ENCODE measurements at places on chromosomes 12 and 14. TPM values are rescaled to one million over a fixed set of nuclear protein-coding genes. Genes with fewer than 3 reads are reported as not detected.

The IFNG gene
- total RNA-seq: not detected

The RASAL1 gene
- not detected for total RNA-seq

The PLCZ1 gene
- total RNA-seq: not detected

The ADAMTS20 gene
- under 0.01 TPM for total RNA-seq

The TSPAN11 gene
- 0.18 TPM for total RNA-seq

The KRT2 gene
- total RNA-seq: not detected

The IFNG-AS1 gene
- not detected for total RNA-seq

The DIO2 gene
- 14.1 TPM for total RNA-seq

The RILPL2 gene
- total RNA-seq: 6.8 TPM

The CDKN1B gene
- total RNA-seq: 32.5 TPM

The SYCP3 gene
- total RNA-seq: 0.14 TPM

The SPTSSA gene
- 36.7 TPM for total RNA-seq

The LEMD3 gene
- 18.2 TPM for total RNA-seq

The ATF7IP gene
- total RNA-seq: 12.9 TPM

The FGF6 gene
- not detected for total RNA-seq

The OVCH1 gene
- total RNA-seq: 0.09 TPM

The CPNE6 gene
- total RNA-seq: not detected

The PTCSC3 gene
- not detected for total RNA-seq

The ULK1 gene
- 10.4 TPM for total RNA-seq

The RDH5 gene
- total RNA-seq: 3.7 TPM

The POTEG gene
- not detected for total RNA-seq

The CFAP54 gene
- total RNA-seq: 1.4 TPM

The KRT78 gene
- not detected for total RNA-seq

The NRXN3 gene
- total RNA-seq: under 0.01 TPM

The SLC10A1 gene
- not detected for total RNA-seq

The LYZ gene
- total RNA-seq: 0.09 TPM
